ENCODE measurements at places on chromosomes 2 and 18. TPM values are rescaled to one million over a fixed set of nuclear protein-coding genes. Genes with fewer than 3 reads are reported as not detected.

- DNase-seq, result no peak
These were observed 14.7 kb downstream of the PCARE start for GRCh38 chr2:29059624-29060023.

DNA sequence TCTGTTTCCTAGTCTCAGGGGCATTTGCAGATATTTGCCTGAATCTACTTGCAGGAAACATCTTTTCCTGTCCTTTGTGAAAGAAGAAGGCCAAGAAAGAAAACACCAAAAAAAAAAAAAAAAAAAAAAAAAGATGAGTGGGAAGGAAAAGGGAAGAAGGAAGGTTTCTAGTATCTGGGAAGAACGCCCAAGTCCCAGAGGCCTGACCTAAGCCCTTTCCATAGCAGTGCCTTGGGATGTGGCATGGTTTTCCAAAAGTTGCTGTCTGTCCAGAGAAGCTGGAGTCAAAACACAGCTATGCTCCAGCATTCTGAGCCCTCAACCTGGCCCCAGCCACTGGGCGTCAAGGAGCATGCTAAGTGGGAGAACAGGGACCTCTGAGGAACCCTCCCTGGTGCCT, 123.5 kb downstream of the INHBB start:
- no peak for DNase-seq

GRCh38 chr2:224449212-224450147, 47.6 kb upstream of the FAM124B start:
- DNase-seq, result no peak

- no peak for DNase-seq
These were observed 1160.1 kb downstream of the RPIA start for GRCh38 chr2:89851583-89851905.

Gene CYBRD1
- 138 TPM for total RNA-seq

Gene MYO7B
- total RNA-seq, result 0.56 TPM

Gene DSEL
- 4.4 TPM for total RNA-seq

Measured in right cardiac atrium (tissue), 5 donors.